ENCODE measurements at places on chromosomes 3 and 15. TPM values are rescaled to one million over a fixed set of nuclear protein-coding genes. Genes with fewer than 3 reads are reported as not detected.

Gene MME
- 20.8 TPM for total RNA-seq

Gene IMPG2
- total RNA-seq = 0.85 TPM

Gene NAALADL2
- 0.56 TPM for total RNA-seq

Gene NME9
- total RNA-seq = not detected

Gene CHRFAM7A
- 0.51 TPM for total RNA-seq

Gene PLD1
- 88.7 TPM for total RNA-seq
